Activated T-cell treated with anti-CD3 and anti-CD28 coated beads, Interleukin-2, amount 50 U/mL, for 72 hours (primary cell): ENCODE measurements at places on chromosomes 1 and 21.

- no peak for DNase-seq
Measured at GRCh38 chr1:116292929-116293725, 79.9 kb upstream of the ATP1A1 start.

DNA sequence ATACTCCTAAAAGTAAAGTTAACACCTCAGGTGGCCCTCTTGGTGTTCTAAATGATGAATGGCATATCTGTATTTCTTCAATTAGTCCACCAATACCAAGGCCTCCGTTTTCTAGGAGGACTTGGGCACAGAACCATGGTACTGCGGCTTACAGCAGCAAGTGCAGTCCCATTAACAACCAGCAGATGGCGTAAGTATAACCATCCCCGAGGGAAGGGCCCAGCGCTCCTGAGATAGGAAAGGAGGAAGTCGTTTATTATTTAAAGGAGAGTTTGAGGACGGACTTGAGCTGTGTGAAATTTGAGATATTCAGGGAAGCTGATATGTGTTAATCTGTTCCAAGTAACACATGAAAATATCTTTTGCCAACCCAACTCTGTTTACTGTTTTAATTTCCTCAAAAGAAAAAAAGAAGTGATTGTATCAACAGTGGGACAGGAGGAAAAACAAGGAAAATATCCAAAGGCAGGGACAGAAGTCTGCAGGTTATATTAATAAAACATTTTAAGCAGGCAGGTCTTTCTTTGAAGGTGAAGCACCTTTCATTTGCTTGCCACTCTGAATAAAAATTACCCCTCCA lies 37.7 kb upstream of the KCNJ15 start:
- peak; percentile 60 for DNase-seq

DNA sequence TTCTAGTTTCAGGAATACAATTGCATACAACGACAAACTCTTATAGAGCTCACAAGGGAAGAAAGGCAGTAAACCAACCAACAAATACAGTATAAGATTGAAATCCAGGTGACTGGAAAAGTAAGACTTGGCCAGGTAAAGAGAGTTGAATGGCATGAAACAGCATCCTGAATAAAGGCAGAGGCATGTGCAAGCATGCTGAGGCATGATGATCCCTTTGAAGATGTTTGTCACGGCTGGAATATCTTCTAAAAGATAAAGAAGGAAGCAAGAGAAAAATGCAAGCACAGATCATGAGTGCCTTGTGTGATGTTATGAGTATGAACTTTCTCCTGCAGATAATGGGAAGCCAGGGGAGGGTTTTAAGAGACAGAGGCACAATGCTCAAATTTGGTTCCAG lies 83.3 kb upstream of the SPATA6 start:
- no peak for DNase-seq

DNA sequence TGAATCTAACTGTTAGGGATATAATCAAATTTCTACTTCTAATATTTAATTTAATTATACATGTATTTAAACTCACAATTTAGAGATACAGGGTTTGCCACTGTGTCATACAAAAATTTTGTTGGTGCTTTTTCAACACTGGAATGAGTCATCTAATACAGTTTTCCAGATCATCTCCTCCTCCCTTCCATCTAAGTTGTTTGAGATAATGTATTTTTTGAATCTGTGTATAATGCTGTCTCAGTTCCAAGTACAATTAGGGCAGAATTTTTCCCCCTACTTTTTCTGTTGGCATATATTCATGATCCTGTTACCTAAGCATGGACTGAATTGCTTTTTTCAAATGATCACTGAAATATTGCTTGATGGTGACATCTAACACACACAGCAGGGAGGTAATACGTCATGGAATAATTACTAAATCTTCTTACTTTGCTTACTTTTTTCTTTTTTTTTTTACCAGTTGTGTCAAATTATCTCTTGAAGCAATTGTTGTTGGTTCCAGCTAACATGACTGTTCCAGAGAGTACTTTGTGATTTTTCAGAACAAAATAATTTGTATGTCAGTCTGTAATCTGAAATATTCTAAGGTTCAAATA lies 146.0 kb downstream of the MAGI3 start:
- no peak for DNase-seq

GRCh38 chr1:93446837-93447451 lies 974 bp upstream of the FNBP1L start:
- DNase-seq: no peak

- no peak for DNase-seq
Measured at GRCh38 chr21:17828223-17828622, 9.1 kb upstream of the C21orf91 start.

DNA sequence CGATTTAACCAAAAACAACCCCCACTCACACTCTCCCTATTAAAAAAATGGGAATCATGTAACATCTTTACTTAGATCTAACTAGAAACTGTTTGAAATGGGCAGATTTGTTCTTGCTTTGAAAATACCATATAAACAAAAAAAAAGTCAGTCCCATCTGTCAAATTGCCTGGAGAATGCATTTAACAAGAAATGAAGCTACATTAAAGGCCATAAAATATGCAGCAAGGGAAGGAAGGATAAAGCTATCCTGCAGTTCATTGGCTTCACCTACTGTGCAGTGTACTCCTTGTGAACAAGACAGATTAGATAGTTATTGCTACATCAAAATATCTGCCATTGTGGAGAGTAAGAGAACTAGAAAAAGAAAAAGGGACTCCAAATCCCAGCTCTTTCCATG lies 160.5 kb downstream of the LRRC7 start:
- no peak for DNase-seq

DNA sequence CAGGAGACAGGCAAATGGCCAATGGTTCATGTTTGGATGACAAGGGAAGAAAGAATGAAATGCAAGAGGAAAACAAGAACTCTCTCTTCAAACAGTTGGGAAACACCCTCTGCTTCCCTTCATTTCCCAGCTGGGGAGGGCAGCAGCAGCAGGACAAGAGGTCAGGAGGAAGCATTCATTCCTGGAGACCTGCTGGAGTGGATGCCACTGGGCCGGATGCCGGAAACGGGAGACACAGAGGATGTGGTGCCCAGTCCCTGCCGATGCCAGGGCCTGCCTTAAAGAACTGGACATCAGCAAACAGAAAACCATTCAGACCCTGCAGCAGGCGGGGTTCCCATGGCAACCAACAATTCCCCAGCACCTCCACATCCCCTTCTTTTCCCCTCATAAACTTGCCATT lies 102.3 kb upstream of the ZNF648 start:
- no peak for DNase-seq

DNA sequence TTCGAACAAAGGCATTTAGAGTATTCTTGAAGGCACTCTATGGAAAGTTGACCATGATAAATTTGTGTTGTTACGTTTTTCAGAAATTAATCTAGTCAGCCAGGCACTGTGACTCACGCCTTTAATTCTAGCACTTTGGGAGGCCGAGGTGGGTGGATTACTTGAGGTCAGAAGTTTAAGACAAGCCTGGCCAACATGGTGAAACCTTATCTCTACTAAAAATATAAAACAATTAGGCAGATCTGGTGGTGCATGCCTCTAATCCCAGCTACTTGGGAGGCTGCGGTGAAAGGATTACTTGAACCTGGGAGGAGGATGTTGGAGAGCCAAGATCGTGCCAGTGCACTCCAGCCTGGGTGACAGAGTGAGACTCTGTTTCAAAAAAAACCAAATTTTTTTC lies 130.6 kb upstream of the BRINP3 start:
- no peak for DNase-seq

DNA sequence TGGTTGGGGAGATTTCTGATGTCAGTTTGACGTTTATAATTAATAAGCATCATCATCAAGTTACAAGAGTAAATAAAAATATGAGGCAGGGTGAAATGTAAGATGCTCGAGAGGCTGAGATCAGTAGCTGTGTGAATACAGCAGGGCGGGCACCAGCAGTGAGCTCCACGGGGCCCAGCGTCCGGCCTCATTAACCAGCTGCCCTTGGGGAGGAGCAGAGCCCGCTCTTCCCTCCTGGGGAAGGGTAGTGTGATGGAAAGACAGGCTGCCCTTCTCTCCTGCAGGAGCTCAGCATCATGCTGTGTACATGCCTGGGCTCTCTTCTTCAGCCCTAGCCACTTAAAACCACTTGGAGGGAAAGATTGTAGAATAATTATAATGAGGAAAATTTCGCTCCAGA lies 23.4 kb downstream of the PDE9A start:
- DNase-seq: no peak

GRCh38 chr1:206901944-206902343 lies 4.7 kb downstream of the IL24 start:
- no peak for DNase-seq

DNA sequence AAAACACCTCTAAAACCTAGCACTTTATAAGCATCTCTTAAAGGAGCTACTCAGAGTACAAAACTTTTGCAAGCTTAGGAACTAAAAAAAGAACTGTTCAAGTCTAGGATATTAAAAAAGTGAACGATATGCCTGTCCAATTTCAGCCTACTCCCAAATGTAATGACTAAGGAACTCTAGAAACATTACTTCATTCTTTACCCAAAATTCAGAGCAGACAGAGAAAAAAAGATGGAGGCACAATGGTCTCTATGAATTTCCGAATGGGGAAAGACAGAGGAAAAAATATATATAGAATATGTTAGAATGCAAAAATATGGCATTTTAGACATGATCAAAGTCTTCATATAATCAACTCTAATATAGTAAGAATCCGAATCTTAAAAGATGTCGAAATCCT lies 61.2 kb downstream of the TP53BP2 start:
- no peak for DNase-seq

GRCh38 chr1:225544263-225544662 lies 108.7 kb downstream of the ENAH start:
- DNase-seq: no peak

DNA sequence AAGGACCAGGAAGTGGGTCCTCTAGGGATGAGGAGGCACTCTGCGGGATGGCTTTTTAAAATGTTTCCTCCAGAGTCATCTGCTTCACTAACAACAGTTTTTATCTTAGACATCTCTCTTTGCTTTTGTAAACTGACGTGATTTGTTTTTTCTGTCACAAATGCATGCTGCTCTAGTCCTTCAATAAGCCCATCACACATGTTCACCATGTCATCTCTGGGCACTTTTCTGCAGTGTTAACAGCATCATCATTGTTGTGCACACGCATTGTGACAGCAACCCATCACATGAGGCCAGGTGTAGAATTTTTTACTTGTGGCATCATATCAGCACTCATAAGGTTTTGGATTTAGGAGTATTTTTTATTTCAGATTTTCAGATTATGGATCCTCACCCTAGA lies 12.5 kb downstream of the RGS2 start:
- no peak for DNase-seq

DNA sequence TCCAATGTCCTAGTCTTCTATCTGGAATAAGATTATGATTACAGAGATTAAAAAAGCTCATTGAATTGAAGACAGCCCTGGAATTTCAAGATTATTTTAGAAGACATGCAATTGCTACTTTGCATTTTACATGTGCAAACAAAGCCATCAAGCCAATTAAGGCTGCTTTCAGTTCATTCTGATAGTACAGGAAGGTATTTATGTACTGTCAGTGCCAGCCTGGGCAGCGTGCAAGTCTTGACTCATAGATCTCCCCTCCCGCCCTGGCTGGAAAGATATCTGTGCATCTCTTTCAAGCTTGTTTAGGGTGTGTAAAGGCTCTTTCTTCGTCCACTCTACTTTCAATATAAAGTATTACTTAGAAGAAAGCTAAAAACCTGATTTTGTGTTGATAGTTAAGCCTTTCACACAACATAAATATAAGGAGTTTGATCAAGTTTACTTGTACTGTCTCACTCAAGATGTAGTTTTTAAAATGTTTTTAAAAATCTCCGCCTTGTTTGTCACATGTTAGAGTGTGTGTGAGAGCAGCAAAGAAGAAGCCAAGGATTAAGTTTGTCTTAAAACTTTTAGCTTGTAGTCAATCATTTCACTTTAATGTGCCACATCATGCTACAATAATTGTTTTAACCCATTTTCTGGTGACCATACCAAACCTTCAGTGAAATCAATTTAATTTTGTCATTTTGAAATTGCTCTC lies 13.6 kb upstream of the LYPLAL1 start:
- no peak for DNase-seq

DNA sequence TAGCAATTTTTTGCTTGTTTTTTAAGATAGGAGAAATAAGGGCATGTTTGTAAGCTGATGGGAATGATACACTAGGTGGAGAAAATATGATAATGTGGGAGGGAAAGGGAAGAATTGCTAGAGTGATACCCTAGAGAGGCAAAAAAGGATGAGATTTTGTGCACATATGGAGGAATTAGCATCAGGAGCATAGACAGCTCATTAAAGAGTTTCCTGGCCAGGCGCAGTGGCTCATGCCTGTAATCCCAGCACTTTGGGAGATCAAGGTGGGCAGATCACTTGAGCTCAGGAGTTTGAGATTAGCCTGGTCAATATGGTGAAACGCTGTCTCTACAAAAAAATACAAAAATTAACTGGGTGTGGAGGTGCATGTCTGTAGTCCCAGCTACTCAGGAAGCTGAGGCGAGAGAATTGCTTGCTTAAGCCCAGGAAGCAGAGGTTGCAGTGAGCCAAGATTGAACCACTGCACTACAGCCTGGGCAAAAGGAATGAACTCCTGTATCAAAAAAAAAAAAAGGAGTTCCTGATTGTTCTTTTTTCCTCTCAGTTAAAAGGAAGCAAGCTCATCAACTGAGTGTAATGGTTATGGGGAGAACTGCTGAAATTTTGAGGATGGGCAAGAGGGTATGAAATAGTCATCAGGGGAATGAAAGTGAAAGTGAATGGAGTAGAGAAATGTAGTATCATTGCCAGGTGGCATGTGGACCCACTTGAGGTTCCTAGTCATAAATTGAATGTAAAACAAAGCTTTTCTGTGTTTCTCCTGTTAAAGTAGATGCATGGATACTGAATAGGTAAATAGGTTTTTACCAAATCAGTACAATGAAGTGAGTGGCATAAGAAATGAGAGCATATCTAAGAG lies 35.5 kb downstream of the SH3GLB1 start:
- DNase-seq: no peak

GRCh38 chr21:31078796-31079195 lies 40.5 kb upstream of the KRTAP19-8 start:
- peak; percentile 33 for DNase-seq

DNA sequence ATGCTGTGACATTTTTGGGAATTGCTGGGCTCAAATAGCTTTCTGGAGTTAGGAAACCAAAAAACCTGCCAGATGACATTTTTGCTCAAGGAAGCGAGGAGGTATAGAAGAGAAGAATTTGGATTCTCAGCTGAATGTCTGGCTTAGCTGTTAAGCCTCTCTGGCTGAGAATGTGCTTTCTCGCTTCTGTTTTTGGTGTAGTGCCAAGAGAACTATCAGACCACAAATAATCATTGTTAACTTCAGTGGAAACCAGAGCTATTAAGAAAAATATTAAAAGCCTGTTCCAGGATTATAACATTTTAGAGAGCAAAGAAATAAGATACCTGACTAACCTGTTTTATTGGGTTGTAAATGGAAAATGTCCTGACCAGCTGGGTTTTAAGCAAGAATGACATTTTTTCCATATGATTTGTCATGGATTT lies 39.5 kb upstream of the DIPK1A start:
- DNase-seq: no peak

DNA sequence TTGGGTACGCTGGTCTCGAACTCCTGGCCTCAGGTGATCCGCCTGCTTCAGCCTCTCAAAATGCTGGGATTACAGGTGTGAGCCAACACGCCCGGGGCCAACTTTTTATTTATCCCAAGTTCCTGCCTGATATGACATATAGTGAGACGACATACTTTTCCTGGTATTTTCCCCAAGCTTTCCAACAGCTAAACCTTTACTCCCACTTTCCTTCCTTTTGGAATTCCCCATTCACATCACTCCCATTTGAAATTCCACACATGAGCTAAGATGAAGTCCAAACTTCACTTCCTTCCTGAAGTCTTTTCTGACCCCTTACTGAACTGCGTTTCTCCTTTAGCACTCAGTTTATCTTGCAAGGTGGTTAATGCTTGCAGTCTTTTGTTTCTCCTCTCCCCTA lies 64.1 kb downstream of the S1PR1 start:
- no peak for DNase-seq

- no peak for DNase-seq
Measured at GRCh38 chr1:231923491-231924041, 297.0 kb downstream of the DISC1 start.
